ENCODE measurements at places on chromosomes 6 and 20.

DNA sequence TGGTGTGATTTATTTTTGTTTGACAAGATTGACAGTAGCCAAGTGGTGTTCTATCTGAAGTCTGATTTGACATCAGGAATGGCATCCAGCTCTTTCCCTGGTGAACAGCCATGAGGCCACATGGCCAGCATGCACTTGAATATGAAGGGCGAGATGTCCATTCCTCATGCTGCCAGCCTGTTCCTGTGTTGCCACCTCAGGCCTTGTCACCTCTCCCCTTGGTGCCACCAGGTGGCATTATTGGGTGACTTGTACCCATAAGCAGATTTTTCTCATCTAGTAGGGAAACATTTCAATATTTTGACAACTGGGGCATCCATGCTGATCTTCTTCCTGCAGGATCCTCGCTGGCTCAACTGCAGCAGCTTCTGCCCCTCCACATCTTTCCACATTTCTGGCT lies 199.1 kb downstream of the ERMARD start:
- DNase-seq: no peak

- DNase-seq: no peak
Measured at GRCh38 chr20:55271371-55271770, 733.9 kb downstream of the CBLN4 start.

- no peak for DNase-seq
Measured at GRCh38 chr20:47960277-47960676, 175.0 kb upstream of the SULF2 start.

GRCh38 chr6:10655508-10656055 lies 38.8 kb downstream of the C6orf52 start:
- DNase-seq: no peak

DNA sequence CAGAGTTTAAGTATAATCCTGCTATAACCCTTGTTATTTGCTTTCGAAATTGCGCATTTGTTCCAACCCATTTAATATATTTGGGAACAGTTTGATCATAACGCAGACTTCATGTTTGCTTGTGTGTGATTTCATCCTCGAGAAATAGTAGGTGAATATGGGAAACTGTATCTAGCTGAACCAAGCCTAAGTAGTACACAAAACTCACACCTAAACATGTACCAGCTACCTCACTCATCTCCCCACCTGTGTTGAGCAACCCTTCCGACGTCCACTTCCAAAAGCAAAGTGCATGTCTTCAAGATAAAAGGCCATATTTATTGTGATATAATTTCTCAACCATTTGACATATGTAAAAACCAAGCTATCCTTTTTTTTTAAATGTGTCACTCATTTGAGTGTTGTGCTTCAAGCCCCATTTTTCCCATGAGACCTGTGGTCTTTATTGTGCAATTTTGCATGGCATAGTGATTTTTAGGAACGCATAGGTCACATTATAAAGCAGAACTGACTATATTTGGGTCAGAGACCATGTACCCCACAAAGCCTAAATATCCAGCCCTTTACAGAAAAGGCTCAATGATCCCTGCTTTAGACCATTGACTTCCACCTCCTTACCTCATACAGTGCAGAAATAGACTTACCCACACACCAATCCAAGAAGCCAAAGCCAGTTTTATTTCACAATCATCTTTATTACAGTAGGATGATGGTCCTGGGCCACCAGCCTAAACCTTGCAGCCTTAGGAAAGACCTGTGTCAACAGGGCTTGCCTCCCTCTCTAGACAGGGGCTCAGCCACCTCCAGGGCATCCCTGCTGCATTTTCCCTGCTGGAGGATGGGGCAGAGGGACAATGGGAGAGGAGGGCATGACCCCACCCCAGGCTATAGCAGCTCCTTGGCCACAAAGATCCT lies 7.1 kb downstream of the CCND3 start:
- DNase-seq: no peak

DNA sequence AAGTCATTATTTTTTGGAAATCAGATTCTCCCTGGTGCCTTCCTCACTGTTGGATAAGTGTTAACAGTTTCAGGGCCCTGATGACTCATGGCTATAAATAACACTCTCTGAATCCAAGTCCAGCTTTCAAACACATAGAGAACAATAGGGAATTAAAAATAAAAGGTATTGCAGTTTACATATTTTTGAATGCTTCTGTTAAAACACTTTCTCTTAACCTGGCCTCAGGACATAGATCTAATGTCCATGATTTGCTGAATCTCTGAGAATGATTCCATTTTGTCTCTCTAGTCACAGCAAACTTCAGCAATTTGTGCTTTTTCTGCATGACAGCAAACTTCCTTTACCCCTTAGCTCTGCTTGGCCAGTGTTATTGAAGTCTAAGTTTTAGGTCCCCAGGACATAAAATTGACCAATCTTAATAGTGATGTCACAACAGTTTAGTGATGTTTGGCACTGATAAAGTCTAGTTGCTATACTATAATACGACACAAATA lies 1192.4 kb upstream of the CITED2 start:
- no peak for DNase-seq

- DNase-seq: no peak
Measured at GRCh38 chr6:5759571-5759970, 247.2 kb downstream of the NRN1 start.

- DNase-seq: no peak
Measured at GRCh38 chr6:163773646-163774045, 359.1 kb downstream of the QKI start.

DNA sequence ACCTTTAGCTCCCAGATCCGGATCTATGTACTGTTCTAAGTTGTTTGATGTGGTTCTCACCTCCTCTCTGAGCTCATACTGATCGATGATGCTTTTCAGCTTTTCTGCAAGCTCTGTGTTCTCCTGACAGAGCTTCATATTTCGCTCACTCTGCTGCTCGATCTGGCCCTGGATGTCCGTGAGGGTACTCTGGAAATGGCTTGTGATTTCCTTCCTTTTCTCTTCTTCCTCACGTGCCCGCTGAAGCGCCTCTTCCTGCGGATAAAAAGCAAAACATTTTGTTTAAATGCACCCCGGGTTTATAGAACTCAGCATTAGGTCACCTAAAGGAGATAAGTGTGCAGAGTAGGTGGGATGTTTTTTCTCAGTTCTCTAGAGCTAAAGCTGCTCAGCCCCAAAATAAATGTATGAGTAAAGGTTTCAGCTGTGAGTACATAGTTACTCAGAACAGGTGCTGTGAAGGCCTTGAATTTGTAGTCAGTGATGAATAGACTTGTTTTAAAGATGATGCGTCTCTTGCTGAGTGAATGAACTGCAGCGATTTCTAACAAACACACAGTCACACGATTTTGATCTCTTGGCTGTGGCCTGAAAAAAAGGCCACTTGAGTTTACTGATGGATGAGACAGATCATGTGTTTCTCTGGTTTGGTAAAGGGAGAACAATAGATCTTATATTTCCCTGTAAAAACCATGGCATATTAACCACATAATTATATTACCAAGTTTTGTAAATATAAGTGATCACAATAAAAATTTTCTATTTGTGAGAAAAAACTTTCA lies 29.1 kb downstream of the TXLNB start:
- no peak for DNase-seq

DNA sequence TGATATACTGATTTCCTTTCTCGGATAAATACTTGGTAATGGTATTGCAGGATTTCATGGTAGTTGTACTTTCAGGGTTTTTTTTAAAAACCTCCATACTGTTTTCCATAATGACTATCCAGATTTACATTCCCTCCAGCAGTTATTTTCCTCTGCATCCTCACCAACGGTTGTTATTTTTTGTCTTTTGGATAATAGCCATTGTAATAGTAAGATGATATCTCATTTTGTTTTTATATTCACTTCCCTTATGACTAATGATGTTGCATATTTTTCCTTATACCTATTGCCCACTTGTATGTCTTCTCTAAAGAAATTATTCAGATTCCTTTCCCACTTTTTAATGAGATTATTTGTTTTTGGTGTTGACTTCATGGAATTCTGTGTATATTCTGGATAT lies 231.0 kb downstream of the MEI4 start:
- DNase-seq: no peak

DNA sequence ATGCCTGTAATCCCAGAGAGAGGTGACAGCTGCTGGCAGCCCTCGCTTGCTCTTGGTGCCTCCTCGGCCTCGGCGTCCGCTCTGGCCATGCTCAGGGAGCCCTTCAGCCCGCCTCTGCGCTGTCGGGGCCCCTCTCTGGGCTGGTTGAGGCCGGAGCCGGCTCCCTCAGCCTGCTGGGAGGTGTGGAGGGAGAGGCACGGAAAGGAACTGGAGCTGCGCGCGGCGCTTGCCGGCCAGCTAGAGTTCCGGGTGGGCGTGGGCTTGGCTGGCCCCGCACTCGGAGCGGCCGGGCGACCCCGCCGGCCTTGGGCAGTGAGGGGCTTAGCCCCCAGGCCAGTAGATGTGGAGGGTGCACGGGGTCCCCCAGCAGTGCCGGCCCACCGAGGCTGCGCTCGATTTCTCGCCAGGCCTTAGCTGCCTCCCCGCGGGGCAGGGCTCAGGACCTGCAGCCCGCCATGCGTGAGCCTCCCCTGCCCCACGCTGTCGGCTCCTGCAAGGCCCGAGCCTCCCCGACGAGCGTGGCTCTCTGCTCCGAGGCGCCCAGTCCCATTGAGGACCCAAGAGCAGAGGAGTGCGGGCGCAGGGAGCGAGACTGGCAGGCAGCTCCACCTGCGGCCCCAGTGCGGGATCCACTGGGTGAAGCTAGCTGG lies 34.6 kb downstream of the C6orf52 start:
- DNase-seq: no peak

GRCh38 chr6:24867104-24867703 lies 68.5 kb upstream of the ARMH2 start:
- DNase-seq: no peak

DNA sequence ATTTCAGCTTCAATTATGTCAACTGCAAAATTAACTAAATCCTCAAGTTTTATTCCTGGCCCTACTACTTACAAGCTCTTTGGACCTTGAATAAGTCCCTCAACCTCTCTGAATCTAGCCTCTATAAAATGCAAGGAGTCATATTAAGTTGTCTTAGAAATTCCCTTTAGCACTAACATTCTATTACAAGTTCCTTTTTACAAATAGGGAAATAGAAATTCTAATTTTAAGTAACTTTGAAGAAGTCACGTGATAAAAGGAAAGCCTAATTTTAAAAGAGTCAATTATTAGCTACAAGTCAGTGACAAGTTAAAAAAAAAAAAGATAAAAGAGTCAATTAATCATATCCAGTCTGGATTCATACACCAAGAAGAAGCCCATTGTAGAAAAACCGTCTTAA lies 24.6 kb upstream of the GTF3C6 start:
- DNase-seq: no peak

DNA sequence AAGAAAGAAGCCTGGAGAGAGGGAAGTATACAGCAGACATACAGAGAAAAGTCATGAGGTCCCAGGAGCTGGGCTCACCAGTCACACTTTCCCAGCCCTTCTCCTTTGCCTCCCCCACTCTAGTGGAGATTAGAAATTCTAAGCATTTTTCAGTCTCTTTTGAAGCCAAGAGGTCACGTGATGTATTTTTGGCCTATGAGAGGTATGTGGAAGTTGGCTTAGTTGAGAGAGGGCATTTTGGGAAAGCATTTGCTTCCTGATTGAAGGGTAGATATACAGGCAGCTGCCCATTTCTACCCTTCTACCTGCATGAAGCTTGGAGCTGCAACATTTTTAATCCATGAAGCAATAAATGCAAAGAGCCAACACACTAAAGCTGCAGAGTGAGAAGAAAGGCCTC lies 106.0 kb upstream of the TNFAIP3 start:
- DNase-seq: no peak

- no peak for DNase-seq
Measured at GRCh38 chr6:69768664-69769063, 28.1 kb downstream of the LMBRD1 start.

- no peak for DNase-seq
Measured at GRCh38 chr20:51211191-51211590, 188.3 kb upstream of the KCNG1 start.

DNA sequence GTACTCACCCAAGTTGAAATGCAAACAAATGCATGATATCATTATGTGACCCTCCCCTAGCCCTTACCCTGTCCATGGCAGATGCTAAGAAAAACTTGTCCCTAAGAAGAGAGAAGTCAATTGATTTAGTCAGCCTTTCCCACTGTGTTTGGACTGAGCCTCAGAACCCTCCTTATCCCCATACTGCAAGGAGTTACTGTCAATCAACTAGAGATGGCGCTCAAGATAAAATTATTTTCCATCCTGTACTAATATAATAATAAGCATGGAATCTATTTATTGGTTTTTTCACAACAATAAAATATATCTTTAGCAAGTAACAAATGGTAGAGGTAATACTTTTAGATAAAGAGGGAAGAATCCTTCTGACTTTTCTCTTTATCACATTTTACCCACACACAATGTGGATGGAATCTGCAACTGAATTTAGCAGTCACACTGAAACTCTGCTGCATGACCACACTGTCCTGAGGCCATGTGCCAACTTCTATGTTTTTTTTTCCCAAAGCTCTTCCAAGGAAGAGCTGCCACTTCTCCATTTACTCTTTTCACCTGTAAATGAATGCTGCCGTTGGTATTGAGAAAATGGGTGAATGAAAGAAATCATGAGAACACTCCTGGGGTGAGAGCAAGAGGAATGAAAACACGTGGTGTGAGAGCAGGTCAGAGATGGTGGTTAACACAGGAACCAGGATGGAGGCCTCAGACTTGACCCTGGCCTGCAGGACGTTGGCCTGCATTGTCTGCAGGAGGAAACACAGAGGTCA lies 10.5 kb downstream of the NT5E start:
- no peak for DNase-seq

- DNase-seq: no peak
Measured at GRCh38 chr6:123454448-123454847, 182.3 kb downstream of the TRDN start.

DNA sequence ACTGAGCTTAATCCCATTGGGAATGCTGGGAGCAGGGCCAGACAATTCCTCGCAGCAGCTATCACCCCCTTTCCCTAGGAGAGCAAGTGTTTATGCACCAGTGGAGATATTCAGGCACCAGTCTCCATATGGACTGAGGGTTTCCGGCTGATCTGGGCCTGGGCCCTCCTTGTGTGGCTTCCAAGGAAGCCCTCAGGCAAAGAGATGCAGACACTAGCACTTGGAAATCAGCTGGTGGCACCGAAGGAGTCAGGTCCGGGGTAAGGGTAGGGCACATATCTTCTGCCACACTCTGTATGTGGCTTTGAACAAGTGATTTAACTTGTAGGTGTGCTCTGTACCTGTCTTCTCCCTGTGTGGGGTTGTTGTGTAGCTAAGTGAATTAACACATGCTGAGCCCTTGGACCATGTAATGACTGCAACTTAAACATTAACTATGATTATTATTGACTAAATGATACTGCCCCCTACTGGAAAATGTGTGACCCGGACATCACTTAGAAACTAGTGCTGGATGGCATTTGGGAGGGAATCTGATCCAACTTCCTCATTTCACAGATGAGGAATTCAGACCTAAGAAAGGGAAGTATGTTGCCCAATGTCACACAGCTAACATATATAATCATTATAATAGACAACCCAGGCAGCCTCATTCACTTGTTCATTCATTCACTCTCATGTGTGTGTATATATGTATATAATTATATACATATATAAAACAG lies 19.3 kb upstream of the WFDC2 start:
- no peak for DNase-seq

All from GOT3 (cell line).